NCI-H748 treated with DMSO at 0.1 percent for 48 hours (cell line): ENCODE measurements at places on chromosomes 7 and 10.

DNA sequence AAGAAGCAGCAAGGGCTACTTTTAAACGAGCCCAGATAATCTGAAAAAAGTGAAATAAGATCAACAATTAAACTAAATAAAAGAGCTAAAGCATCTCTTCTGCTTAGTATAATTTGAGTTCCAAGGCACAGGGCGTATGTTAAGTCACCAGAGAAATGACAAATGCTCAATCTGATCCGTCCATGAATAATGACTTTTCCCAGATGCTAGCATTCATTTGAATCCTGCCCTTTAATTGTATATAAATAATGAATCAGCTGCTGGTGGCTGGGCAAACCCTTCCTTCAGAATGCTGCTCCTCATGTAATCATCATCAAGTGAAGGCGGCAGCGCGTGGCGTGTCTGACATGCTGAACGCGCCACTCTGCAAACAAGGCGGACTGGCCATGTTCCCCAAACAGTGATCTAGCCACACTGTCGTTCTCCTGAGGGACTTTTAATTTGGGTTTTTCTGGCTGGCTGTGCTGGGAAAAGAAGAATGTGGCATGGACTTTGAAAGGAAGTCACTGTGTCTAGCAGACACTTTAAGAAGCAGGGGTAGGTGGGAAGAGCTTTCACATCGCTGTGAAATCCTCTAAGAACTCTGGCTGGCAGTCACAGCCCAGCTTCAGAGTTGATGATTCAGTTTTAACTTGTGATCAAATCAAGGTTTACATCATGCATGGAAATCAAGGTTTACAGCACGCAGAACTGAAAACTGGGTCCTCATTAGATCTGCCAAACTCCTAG, 70.7 kb downstream of the BEND7 start:
- DNase-seq: no peak

DNA sequence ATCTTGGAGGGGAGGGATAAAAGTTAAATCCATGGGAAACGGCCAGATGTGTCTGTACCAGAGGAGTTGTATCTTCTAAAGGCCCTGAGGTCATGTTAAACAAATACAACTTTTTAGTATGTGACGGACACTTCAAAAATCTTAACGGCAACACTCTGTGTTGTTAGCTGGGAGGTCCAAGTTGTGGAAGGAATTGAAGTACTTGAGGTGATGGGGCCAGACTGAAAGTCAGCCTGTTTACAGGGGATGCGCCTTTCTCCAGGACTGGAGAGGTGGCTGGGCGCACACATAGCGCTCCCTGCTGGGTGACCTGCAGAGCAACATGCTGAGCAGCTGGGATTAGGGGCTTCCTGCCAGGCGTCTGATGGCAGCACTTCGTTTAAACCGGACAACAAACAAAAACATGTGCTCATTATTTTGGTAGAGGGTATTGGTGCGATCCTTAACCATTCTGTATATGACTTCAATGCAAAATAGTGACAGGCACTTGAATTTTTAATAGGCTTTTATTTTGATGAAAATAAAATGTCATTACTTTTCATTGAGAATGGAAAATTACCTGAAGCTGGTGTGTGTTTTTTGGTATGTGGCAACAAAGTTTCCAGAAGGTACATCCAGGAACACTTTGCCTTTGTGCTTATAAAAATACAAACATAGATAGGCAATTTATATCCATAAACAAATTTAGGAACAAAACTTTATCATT, 198.2 kb downstream of the MLLT10 start:
- DNase-seq: peak; percentile 30

DNA sequence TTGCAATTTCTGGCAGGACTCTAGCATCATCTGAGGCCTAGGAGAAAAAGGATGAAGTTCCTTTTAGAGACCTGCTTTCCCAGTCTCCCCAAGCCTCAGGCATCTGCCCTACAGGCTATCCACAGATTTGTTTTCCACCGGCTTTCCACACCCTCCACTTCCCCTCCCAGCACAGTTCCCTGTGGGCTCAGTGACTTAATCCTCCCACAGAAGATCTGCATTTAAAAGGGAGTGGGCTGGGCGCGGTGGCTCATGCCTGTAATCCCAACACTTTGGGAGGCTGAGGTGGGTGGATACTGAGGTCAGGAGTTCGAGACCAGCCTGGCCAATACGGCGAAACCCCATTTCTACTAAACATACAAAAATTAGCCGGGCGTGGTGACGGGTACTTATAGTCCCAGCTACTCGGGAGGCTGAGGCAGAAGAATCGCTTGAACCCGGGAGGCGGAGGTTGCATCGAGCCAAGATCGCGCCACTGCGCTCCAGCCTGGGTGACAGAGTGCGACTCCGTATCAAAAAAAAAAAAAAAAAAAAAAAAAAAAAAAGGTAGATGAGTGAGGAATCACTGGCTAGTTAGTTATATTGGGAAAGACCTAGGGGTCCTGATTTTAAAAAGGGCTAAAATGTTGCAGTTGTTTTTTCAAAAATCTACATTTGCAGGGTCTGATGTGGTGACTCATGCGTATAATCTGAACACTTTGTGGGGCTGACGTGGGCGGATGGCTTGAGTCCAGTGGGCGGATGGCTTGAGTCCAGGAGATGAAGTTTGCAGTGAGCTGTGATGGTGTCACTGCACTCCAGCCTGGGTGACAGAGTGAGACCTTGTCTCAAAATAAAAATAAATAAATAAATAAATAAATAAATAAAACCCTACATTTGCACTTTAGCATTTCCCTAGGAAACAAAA, 119.5 kb downstream of the BAMBI start:
- DNase-seq: no peak

DNA sequence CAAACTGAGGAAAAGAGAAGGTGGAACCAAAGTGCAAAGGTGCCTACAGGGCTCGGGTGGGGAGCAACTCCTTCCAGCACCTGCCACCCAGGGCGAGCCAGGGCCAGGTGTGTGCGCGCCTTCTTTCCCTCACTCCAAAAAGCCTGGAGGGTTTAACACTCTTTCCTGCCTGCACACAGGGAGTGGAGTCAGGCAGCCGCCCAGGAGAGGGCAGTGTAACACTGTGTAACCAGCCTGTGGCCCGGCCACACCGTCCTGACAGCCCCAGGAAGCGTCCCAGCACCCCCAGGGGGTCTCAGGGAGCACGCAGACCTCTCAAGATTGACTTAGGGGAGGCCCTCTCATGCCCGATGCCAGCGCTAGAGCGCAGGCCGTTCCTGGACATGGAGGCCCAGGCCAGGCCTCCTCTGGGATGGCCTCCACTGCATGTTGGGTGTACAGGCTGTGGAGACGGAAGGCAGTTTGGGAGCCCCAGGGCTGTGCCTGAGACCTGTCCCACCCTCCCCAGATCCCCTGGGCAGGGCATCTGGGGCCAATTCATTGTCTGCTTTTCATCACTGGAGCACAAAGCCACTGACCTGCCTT, 13.4 kb downstream of the BRI3 start:
- DNase-seq: no peak

- DNase-seq: no peak
Observed at GRCh38 chr7:29224726-29225125, 30.2 kb downstream of the CHN2 start.

DNA sequence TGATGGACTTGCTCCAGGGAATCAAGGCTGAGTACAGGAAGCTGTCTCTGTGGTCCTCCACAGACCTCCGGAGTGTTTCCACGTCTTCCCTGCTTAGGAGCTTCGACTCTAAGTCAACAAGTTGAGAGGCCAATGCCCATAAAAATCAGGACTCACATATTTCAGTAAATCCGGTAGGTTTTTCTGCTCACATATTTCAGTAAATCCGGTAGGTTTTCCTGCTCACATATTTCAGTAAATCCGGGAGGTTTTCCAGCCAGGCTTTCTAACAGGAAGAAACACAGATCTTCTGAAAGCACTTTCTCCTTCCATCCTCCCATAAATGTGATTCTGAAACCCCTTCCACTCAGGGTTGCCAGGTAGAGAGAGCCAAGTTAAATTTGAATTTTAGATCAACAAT, 340.1 kb upstream of the SHH start:
- DNase-seq: no peak

DNA sequence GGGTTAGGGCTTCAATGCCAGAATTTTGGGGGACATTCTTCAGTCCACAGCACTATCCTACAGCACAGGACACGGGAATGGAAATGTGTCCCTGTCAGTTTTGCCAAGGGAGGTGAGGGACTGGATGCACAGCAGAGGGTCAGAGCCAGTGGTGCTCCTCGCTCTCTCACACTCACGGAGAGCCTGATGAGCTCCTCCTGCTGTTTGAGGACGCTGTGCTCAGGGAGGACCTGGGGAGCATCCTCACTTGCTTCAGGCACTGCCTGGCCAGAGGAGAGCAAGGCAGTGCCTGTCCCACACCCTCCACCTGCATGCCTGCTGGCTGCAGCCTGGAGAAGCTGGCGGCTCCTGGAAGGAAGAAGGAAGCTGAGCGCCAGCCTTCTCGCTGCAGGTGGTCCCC, 58.6 kb downstream of the RAMP3 start:
- DNase-seq: no peak

GRCh38 chr10:33365871-33366411, 31.5 kb upstream of the NRP1 start:
- DNase-seq: no peak

DNA sequence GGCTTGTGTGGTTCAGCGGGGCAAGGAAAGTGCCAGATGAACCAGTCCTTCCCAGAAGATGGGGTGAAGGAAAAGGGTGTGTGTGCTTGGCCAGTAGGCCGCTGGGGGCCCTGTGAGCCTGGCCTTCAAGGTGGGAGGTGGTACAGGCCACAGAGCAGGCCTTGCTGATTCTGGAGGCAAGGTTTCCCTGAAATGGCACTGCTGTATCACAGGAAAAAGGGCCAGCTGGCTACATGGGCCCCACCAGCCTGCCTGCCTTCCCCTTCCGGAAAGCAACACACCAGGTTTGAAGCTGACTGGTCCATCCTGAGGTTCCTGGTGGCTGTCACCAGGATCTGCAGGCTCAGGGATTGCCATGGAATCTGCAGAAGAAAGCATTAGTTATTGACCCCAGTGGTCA, 12.5 kb downstream of the MMRN2 start:
- DNase-seq: no peak

DNA sequence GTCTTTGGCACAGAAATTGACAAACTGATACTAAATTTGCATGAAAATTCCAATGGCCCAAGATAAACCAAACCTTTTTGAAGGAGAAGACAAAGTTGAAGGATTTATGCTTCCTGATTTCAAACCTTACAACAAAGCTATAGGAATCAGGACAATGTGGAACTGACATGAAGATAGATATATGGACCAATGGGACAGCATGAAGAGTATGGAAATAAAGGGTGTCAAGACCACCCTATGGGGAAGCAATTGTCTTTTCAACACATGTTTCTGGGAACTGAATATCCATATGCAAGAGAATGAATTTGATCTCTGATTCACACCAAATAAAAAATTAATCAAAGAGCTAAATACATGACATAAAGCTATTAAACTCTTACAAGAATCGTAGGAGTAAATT, 77.2 kb upstream of the ADARB2 start:
- DNase-seq: no peak

GRCh38 chr10:93106631-93107072, 33.0 kb downstream of the CYP26A1 start:
- no peak for DNase-seq

GRCh38 chr10:114767986-114768821, 53.4 kb upstream of the FHIP2A start:
- DNase-seq: no peak

DNA sequence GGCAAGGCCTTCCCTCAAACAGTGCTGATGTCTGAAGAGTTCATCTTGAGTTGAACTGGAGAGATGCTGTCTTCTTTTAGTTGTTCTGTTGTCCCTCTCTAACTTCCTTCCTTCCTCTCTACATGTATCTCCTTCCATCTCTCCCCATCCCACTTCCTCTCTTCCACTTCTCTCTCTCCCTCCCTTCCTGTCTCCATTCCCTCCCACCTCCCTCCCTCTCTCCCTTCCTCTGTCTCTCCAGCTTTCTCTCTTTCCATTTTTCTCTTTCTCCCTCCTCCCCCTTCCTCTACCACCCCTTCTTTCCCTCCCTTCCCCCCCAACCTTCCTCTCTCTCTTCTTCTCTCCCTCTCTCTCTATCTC, 40.7 kb upstream of the TNS3 start:
- no peak for DNase-seq

DNA sequence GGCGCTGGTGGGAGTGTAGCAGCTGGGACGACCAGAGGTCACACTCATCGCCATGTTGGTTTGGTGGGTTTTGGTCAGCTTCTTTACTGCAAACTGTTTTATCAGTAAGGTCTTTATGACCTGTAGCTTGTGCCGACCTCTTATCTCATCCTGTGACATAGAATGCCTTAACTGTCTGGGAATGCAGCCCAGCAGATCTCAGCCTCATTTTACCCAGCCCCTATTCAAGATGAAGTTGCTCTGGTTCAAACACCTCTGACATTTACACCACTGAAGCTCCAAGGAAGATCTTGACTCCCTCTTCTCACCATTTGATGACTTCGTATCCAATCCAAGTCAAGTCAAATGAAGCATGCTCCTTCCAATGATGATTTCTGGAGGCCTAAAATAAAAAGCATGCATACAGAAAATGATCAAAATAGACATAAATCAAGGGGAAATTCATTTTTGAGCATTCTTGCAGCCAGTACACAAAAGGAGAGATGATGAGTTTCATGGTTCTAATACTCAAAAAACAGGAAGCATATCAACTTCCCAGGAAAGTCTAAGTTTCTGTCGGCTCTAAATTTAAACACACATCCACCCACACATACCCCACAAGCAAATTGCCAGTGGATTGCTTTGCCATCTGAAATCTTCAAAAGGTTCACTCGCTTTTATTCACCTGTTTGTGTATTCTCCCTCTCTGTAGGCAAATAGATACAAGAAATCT, 2.4 kb upstream of the PSMG3 start:
- DNase-seq: no peak

GRCh38 chr10:65891073-65891981, 1034.5 kb upstream of the LRRTM3 start:
- no peak for DNase-seq

- no peak for DNase-seq
Observed at GRCh38 chr7:55084307-55084706, 65.5 kb downstream of the EGFR start.

GRCh38 chr7:52609511-52609910, 425.9 kb upstream of the POM121L12 start:
- no peak for DNase-seq

DNA sequence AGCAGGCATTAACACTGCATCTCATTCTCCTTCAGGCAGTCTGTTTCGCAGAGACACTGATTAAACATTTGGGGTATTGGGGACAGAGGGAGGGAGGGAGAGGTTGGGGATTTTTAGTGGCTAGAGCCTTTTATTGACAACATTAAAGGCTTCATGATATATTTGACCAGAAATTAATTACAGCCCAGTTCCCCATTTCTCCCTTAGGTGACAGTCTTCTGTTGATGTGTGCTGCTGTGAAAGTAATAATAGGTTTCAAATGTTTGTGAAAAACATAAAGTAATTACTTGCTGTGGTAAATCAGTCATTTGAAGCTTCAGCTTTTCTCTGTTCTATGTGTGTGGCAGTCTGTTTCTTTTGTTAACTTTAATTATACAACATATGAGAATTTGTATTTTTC, 105.3 kb upstream of the LRGUK start:
- DNase-seq: no peak

- DNase-seq: no peak
Observed at GRCh38 chr10:20984662-20985061, 87.6 kb upstream of the NEBL start.

GRCh38 chr10:69048103-69048502, 39.8 kb upstream of the SRGN start:
- no peak for DNase-seq
